ENCODE measurements at places on chromosomes 2 and 18.

GRCh38 chr2:219688560-219689445 is 61.4 kb downstream of the SLC4A3 start:
- DNase-seq = no peak

GRCh38 chr18:70423988-70424387 is 135.1 kb downstream of the SOCS6 start:
- no peak for DNase-seq

DNA sequence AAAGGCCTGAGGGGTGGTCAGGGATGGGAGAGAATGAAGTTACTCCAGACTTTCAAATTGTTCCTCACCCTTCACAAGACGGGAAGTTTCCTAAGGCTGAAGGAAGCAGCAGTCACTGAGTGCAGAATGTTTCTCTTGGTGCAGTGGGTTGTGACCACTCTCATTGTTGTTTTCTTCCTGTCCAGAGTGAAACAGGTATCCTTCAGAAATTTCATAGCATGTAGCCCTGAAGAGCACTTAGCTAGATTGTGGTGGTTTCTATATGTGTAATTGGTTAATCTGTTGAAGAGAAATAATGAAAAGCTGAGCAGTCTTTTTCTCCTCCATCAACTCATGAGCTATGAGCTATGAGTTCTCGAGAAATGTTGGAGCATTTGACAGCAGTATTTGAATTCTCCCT is 96.8 kb downstream of the GPD2 start:
- DNase-seq = no peak

GRCh38 chr2:114724454-114724853 is 282.0 kb downstream of the DPP10 start:
- DNase-seq = no peak

DNA sequence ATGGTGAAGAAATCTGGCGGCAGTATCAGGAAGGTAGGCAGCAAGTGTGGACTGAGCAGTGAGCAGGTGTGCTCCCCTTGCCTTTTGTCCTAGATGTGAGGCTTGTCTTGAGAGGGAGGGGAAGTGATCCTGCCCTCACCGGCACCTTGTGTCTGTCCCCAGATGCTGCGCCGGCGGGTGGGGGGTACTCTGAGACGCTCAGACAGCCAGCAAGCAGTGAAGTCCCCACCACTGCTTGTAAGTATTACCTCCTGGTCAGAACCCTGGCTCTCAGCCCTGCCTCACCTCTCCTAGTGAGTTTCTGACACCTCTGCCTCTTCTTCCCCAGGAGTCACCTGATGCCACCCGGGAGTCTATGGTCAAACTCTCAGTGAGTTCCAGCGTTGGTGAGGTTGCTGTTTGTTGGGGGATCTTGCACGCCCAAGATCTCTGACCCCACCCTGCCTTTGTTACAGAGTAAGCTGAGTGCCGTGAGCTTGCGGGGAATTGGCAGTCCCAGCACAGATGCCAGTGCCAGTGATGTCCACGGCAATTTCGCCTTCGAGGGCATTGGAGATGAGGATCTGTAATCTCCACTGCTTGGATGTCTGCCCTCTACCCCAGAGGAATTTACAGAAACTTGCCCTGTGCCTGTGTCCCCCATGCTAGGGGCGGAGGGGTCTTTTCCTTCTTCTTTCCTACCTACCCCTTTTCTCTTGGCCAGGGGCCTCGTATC is 4.2 kb downstream of the ZNF513 start:
- DNase-seq = no peak

- no peak for DNase-seq
Measured at GRCh38 chr2:168904358-168904757, 3.3 kb downstream of the G6PC2 start.

DNA sequence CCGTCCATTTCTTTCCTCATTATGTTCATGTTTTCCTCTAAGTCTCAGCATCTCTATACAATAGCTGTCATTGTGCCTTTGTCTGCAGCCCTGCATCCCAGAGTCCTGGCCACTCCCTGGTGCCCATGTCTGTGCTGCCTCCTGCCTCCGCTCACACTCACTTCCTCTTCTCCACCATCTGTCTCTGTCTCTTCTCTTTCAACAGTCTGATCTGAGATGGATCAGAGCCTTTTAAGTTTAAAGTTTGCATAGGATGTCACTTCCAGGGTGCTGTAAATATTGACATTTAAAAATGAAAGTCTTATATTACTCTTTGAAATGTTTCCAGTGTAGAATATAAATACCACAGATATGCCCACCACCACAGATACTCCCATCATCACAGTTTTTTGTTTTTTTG is 42.7 kb downstream of the UBE2F start:
- no peak for DNase-seq

GRCh38 chr18:7535436-7536205 is 31.5 kb upstream of the PTPRM start:
- no peak for DNase-seq

DNA sequence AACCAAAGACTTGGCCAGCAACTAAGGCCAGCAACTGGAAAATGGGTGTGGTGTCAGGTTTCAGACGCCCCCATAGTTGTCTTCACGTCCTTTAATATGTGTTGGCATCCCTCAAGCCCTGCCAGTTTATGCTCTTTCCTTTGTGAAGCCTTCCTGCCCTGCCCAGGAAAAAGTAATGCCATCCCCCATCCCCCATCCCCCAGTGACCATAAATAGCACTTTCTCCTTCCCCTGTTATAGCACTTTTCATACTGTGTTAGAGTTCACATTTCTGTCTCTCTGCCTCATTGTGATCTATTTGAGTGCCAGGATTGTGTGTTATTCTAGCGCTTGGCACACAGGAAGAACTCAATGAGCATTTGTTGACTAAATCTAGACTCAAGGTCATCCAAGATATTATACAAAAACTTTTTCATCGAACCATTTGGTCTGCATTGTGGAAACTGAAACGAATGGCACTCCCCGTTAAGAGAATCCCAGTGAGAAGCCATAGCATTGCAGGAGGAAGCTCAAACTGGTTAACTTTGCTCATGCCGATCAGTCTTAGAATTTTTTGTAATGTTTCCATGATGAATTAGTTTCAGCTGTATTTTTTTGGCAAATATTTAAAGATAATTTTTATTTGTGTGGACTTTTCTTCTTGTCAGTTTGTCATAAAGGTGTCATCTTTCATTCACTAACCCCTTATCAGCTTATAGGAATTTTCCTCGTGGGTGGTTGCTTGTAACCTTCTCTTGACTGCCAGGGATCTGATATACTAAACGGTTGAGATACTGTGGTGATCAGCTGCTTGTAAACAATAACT is 15.7 kb downstream of the CRIM1 start:
- DNase-seq = no peak

DNA sequence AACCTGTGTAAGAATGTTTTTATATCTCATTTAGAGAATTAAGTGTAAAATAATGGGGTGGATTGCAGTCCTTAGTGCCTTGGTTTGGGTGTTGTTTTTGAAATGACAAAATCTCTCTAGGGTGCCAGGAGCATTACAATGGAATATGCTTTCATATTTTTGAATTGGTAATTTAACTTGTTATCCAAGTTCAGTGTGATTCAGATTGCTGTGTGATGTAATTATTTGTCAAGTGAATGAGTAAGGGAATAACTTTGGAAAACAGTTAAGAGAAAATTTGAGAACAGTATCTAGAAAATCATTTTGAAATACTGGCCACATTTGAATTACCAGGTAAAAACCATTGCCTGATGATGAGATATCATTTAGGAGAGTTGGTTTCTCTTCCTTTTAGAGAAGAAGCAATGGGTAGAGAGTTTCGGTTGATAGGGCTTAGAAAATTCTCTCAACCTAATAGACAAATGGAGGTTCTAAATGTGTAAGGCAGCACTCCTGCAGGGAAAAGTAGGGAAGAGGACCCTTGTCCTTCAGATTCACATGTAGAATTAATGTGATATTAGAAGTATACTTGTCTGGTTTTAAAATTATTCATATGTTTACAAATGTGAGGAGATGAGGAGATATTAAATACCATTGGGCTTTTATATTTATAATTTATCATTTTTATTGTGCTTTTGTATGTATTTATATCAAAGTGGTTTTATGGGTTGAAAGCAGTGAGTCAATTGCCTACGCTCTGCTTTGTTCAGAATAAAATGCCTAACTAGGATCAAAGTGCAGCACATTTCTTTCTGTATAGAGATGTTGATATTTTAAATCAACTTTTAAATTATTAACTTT is 124.8 kb downstream of the PHLPP1 start:
- no peak for DNase-seq

- DNase-seq = no peak
Measured at GRCh38 chr18:59884351-59884750, 15.4 kb upstream of the PMAIP1 start.

- no peak for DNase-seq
Measured at GRCh38 chr18:9796011-9796410, 87.9 kb downstream of the RAB31 start.

DNA sequence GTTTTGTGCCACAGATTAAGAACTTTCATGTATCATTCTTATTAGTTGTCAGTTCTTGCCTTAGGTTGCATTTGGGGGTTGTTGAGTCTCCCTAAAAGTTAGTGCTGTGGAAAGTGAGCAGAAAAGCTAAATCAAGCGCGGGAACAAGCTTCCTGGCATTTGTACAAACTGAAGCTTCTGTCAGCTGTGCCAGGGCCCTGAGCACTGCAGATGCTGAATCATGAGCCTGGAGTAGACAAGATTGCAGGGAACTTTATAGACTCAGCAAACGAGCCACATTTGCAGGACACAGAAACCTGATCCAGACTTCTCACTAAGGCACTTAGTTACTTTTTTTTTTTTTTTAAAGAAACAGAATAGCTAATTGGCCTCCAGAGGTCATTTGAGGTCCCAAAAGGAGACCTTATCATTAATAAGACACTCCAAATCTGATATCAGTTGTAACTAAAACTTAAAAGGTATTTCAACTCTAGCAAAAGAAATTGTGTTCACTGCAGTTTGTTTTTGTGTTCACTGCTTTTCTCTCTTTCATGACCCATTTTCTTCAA is 88.7 kb downstream of the ADAM23 start:
- no peak for DNase-seq

DNA sequence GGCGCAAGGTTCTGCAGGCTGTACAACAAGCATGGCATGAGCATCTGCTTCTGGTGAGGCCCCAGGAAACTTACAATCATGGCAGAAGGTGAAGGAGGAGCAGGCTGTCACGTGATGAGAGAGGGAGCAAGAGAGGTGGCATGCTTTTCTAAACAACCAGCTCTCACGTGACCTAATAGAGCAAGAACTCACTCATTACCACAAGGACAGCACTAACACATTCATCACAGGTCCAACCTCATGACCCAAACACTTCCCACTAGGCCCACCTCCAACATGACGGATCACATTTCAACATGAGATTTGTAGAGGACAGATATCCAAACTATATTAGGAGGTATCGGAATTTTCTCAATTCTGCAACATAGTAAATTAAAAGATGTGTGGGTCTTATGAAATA is 108.8 kb upstream of the DLX2 start:
- DNase-seq = no peak

DNA sequence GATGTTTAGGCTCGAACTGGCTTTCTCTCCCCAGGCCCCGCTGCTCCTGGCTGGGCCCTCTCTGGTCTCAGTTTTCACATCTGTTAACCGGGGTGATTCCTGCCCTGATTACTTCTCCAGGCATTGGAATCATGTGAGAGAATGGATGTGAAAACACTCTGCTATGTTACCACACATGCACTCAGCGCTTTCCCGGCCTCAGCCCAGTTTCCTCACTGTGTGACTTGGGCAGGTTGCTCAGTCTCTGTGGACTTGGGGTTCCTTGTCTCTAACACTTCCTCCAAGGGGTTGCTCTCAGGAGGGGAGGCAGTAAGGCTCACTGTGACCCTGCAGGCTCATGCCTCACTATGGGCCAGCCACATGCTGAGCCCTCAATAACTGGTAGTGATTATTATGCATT is 230.4 kb upstream of the HS6ST1 start:
- no peak for DNase-seq

GRCh38 chr2:190467575-190468083 is 59.5 kb downstream of the MFSD6 start:
- no peak for DNase-seq

DNA sequence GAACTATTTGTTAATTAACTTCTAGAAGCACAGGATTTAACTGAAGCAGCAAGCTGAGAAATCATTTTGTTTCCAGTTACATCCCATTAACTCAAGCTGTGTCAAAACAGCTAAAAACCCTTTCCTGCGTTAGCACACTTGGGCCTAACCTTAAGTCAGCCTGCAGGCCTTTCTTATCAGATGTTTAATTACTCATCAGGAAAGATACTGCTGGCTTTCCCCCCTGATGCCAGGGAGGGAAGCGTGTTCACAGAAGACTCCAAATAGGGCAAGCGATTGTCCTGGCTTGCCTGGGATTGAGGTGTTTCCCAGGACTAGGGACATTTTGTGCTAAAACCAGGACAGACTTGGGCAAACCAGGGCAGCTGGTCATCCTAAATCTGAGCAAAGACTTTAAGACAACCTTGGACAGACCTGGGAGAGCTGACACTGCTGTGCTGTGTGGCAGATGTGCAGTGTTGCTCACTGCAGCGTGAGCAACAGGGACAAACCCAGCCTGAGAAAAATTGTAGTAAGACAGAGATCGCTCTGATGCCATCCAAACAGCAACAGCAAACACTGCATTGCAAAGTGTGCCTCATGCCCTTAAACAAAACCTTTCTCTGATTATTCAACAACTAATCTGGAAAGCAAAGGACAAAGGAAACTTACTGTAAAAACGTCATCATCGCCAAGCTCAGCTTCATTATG is 100.9 kb downstream of the SPRED2 start:
- no peak for DNase-seq

DNA sequence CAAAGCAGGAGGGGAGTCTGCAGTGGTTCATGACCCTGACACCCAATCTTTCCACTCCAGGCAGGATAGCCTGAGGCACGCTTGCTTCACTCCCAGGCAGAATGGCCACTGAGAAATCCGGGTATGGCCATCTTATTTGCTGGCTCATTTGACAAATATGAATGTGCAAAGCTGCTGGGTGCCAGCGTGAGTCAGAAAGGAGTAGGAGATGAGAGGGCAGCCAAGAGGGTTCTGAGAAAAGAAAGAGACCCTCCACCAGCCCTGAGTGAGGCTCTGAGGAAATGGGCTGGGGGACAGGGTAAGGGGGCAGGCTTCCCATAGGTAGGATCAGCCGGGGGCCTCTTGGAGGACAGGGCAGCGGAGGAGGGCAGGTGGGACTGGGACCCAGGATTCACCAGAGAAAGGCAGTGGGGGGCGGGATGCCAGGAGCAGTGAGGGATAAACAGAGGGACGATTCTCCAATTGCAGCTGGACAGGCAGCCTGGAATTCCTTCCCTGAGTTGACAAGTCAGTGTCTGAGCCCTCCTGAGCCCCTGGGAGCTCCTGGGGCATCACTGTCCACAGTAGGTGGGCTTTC is 15.2 kb downstream of the RAMP1 start:
- DNase-seq = no peak

DNA sequence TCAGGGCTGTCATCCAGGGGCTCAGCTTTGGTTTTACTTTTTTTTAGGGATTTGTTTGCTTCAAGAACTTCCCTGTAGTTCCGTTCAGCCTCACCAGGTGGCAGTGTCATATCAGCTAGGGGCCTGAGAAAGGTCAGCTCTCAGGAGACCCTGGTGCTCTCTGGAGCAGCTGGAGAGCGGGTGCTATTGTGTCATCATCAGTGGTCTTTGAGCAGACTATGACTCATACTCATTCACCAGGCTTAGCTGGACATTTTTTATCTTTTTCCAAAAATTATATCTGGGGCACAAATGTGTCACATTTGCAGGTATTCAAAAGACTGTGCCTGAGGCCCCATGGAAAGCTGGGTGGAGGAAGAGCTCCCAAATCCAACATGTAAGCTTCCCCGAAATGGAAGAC is 24.4 kb downstream of the ZNF892 start:
- DNase-seq = no peak

- no peak for DNase-seq
Measured at GRCh38 chr2:37653093-37653492, 18.3 kb downstream of the CDC42EP3 start.

GRCh38 chr2:112150447-112150846 is 12.3 kb downstream of the FBLN7 start:
- DNase-seq = no peak
